ENCODE measurements at places on chromosomes 1 and 21.

DNA sequence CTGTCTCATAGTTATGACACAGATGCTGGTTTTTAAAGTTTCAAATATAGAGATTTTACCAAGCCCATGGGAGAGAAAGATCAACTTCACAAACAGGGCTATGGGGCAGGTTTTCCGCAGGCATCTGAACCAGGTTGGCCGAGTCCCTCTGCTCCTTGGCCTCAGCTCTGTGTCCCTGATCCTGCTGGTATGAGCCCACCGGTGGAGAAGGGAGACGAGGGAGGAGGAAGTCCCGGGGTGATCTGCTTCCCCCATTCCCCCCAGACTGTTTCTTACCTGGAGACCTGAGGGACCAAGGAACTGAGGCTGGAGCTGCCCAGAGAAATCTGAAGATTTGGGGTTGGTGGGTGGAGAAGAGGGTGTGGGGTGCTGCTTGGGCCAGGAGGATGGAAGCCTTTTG is 28.9 kb upstream of the BTG2 start:
- DNase-seq: no peak

DNA sequence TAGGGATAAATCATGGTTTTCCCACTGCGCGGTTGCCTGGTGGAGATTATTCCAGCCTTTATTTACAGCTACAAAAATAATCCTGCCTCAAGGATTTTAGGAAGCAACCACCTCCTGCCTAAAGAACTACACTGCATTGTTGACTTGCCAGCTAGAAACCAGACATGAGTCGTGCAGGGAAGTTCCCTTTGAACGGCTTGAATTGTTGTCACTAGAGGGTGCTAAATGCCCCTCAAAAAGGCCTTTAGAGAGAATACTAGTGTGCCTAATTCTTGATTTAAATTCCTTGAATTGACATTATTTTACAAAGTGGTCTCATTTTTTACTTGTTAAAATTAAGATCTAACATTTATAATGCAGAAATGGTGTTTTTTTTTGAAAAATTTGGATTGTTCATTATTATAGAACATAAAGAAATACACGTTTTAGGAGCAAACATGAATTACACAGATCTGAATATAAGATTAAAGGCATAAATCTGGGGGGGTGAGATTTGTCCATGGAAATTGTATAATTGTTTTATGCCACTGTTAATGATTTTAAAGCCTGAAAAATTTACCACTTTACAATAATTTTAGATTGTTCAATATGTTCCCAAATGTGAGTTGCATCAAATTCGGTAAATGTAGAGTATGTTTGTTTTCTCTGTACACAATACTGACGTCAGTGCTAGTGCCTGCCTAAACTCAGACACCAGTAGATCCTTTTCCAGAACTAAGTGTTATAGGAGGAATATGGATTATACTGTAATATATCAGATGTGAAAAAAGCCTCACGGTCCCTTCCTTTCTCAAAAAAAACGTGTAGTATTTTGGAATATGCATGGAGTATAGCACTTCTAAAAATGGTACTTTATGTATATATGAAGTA is 7.6 kb upstream of the ERG start:
- peak; percentile 54 for DNase-seq

DNA sequence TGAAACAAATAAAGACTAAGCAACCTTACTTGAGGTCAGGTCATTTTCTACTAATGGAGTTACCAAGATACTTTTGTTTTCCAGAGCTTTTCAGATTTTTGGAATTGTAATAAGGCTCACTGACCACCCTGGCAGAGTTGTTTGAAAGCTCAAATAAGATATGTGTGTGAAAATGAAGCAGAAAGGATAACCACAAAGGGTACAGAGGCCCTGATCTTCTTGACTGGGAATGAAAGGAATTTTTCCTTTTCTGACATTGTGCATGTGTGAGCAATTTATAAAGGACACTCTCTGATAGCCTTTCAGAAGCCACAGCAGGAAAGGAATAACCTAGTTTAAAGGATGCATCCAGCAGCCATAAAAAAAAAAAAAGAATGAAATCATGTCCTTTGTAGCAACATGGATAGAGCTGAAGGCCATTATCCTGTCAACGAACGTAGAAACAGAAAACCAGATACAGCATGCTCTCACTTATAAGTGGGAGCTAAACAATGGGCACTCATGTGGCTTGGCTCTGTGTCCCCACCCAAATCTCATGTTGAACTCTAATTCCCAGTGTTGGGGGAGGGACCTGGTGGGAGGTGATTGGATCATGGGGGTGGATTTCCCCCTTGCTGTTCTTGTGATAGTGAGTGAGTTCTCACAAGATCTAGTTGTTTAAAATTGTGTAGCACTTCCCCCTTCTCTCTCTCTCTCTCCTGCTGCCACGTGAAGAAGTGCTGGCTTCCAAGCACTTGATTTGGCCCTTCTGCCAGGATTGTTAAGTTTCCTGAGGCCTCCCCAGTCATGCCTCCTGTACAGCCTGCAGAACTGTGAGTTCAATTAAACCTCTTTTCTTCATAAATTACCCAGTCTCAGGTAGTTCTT is 3.1 kb upstream of the SRP9 start:
- DNase-seq: peak; percentile 15

- DNase-seq: no peak
Observed at GRCh38 chr1:57591842-57592241, 168.0 kb upstream of the DAB1 start.

- DNase-seq: no peak
Observed at GRCh38 chr1:167293057-167293456, 72.4 kb downstream of the POU2F1 start.

DNA sequence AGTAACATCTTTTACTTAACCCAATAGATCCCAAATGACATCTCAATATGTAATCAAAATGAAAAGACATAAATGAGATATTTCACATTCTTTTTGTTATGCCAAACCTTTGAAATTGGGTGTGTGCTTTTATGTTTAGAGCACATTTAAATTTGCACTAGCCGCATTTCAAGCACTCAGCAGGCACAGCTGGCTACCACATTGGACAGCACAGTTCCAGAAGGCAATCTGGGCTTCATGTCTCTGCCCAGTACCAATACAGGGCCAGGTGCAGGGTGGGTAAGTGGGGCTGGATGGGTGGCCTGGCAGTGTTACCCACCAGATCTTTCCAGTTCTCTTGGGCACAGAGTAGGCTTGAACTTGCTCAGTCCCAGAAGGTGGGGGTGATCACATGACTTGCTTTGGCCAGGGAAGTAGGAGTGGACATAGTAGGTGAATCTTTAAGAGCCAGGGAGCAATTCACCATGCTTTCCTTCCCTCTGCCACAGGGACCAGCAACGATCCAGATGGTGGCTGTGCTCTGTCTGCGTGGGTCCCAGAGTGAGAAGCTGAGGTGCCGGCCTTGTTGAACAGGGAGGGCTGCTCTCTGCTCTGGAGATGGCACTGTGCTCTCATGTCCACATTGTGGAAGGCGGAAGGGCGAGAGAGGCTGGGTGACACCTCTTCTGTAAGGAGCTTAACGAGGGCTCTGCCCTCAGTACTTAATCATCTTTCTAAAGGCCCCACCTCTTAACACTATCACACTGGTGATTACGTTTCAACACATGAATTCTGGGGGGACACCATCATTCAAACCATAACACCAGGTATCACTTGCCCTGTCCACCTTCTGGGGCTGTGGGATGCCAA is 261.4 kb downstream of the GRIK3 start:
- DNase-seq: peak; percentile 44

Data from NCI-H2029 (cell line).